ENCODE measurements at places on chromosomes 1 and 21.

DNA sequence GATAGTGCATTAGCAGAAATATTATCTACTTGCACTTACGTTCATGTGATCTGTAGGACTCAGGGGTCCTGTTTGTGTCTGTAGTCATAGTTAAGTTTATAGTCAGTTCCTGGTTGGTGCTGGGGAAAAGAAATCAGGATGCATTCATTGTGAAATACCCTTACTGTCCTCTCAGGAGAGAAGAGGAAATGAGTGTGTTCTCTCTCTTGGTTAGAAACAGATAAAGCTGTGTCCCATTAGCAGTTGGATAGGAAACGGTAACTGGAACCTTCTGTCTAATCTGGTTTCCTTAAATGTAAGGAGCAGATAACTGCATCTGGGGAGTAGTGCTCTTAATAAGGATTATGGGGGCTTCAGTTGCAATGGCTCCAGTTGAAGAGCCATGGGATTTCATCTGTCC lies 8.9 kb downstream of the SDCCAG8 start:
- no peak for DNase-seq

DNA sequence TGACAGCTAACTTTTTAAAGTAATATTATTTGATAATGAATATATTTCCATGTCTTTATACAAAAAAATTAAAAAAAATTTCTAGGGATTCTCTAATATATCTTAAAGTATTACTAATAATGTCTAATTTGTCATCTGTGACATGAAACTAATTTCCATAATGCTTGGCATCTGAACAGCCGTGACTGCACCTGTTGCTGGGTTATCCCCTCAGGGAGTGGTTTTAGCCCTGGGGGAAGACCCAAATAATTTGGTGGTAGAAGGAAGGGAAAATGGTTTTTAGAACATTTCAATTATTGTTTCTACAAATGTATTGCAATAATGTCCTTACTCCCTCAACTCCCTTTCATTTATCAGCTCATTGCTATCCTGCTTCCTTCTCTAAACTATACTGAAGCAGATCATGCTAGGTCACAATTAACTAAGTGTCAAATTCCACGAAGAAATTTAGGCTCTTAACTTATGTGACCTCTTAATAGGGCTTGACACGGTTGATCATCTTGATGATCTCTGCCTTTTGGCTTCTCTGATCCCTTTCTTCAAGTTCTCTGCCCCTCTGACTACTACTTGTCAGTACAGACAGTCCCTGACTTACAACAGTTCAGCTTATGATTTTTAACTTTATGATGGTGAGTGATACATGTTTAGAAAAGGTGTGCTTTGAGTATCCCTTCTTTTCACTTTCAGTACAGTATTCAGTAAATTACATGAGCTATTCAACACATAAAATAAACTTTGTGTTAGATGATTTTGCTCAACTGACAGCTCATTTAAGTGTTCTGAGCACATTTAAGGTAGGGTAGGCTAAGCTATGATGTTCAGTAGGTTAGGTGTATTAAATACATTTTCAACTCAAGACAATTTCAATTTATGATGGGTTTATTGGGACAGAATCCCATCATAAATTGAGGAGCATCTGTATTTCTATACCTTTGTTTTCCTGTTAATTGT lies 26.4 kb upstream of the DPH5 start:
- DNase-seq = no peak

- DNase-seq = no peak
These were observed 328.2 kb downstream of the RWDD3 start for GRCh38 chr1:95562230-95562629.

DNA sequence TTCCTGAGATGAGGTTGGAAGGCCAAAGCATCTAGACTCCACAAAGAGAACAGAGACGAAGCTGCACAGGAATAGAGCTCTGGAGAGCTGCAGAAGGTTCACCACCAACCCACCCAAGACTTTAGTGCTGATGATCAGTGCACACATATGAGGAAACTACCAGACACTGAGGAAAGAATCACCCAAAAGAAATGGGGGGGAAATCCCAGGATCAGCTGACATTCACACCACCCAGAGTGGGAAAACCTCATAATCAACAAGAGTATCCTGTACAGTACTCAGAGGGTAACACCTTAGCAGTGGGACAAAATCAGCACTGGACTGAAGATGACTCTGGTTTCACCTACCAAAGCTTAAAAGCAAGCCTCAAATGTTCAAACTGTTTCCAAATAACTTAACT lies 36.4 kb downstream of the DENND1B start:
- DNase-seq = peak; percentile 11

- DNase-seq = no peak
These were observed 52.1 kb upstream of the COL6A1 start for GRCh38 chr21:45929449-45929848.

GRCh38 chr1:65235867-65236805 lies 73.2 kb upstream of the DNAJC6 start:
- DNase-seq = peak; percentile 78

GRCh38 chr1:210607361-210607760 lies 278.7 kb downstream of the HHAT start:
- no peak for DNase-seq

DNA sequence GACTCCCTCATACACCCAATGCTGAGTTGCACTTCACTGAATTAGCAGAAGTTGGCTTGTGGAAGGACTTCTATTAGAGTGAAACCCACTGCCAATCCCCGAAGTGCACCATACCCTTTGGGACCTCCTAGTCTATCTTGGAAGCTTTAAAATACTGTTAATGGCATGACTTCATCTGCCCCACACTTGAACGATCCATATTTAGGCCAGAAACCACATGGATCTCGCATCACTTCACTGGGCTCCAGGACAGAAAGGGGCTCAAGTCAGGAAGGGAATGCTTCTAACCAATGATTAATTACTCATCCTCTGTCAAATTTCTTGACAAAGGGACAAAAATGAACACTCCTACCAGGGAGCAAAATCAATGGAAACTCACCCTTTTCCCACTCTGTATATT lies 69.1 kb downstream of the BCAR3 start:
- DNase-seq = no peak

DNA sequence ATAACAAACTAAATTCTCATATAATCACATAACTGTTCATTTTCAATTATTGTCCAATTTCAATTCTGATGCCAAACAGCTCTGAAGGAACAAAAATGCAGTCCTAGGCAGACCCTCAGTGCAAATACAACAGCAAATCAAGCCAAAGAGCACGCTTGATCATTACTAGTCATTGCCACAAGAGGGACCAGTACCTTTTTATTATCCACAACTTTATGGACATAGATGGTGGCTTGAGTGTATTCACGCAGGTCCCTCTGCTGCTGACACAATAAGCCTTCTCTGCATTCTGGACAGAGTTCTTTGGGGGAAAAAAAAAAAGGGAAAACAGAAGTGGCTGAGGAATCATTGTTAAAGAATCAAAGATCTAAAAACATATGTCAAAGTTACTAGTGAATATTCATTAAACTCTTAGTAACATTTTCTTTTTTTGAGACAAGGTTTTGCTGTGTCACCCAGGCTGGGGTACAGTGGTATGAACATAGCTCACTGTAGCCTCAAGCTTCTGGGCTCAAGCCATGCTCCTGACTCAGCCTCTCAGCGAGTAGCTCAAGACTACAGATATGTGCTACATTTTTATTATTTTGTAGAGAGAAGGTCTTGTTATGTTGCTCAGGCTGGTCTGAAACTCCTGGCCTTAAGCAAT lies 34.3 kb upstream of the RAP1GAP start:
- peak; percentile 50 for DNase-seq

GRCh38 chr1:20992322-20993056 lies 184.2 kb downstream of the EIF4G3 start:
- no peak for DNase-seq

DNA sequence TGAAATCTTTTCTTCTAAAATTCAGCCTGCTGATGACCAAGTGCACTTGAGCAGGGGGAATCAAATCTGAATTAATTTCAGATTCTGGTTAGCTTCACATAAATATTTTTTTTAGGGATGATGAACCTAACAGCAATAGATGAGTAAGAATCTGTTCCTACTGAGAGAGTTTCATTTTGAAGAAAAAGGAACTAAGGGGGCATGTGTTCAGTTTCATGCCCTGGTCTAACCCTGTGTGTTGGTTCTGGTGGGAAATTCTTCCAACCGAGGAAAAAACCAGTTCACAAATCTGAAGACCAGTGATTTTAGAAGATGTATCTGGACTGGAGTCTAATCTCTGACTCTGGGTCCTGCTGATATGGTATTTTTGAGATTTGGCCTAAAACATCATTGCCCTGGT lies 13.7 kb downstream of the SELL start:
- no peak for DNase-seq

- no peak for DNase-seq
These were observed 250.2 kb upstream of the C1orf174 start for GRCh38 chr1:4150262-4150661.

DNA sequence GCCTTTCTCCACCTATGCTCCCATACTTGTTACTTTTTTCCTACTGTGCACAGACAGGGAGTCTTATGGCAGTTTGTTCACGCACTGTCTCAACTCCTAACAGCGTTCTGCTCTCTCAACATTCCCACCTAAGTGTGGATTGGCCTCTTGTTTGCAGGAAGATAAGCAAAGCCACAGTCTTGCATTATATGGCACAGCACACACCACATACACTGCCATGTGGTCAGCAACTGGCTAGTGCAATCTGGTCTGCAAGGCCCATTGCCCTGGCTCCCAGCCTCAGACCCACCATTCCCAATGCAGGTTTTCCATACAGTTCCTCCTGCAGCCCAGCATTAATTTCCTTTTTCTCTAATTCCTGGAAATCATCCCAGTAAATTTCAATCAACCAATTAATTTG lies 38.3 kb upstream of the LAMC2 start:
- no peak for DNase-seq

GRCh38 chr1:66506991-66507390 lies 27.0 kb upstream of the SGIP1 start:
- no peak for DNase-seq

GRCh38 chr1:8571200-8571984 lies 246.0 kb downstream of the RERE start:
- DNase-seq = no peak

DNA sequence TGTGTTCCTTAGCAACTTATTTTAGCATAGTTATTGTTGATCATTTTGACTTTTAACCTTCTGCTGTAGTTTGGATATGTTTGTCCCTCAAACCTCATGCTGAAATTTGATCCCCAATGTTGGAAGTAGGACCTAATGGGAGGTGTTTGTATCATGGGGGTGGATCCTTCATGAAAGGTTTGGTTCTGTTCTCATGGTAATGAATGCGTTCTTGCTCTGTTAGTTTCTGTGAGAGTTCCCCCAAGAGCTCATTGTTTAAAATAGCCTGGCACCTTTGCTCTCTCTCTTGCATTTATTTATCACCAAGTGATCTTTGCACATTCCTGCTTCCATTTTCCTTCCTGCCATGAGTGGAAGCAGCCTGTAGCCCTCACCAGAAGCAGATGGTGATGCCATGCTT lies 372.1 kb upstream of the VAMP3 start:
- DNase-seq = no peak

- no peak for DNase-seq
These were observed 617.0 kb upstream of the NR5A2 start for GRCh38 chr1:199410462-199410861.

- no peak for DNase-seq
These were observed 66.1 kb upstream of the PARP1 start for GRCh38 chr1:226474041-226474440.

- peak; percentile 70 for DNase-seq
These were observed 43.1 kb downstream of the FOXO6 start for GRCh38 chr1:41404308-41404761.

GRCh38 chr1:85957760-85958159 lies 198.8 kb downstream of the COL24A1 start:
- no peak for DNase-seq

GRCh38 chr1:151867765-151868411 lies 14.4 kb upstream of the THEM5 start:
- DNase-seq = no peak

- DNase-seq = no peak
These were observed 674.4 kb downstream of the KIF26B start for GRCh38 chr1:245829194-245829593.

DNA sequence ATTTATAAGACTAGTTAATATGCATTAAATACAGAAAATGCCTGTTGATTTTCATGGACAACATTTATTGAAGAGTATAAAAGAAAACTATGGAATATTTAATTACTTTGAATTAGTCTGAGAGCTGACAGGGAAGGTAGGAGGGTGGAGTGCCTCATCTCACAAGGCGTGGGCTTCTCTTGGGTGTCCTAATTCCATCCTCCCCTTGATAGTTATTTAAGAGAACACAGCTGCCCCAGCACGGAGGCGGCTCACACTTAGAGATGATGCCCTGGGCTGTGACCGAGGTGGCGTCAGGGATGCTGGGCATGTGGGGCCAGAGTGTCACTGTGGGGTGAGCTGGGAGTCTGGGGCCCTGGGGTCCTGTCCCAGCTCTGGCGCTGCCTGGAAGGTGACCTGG lies 493.0 kb downstream of the PTPRU start:
- no peak for DNase-seq

- no peak for DNase-seq
These were observed 8.2 kb upstream of the MAPKAPK2 start for GRCh38 chr1:206676499-206676898.

DNA sequence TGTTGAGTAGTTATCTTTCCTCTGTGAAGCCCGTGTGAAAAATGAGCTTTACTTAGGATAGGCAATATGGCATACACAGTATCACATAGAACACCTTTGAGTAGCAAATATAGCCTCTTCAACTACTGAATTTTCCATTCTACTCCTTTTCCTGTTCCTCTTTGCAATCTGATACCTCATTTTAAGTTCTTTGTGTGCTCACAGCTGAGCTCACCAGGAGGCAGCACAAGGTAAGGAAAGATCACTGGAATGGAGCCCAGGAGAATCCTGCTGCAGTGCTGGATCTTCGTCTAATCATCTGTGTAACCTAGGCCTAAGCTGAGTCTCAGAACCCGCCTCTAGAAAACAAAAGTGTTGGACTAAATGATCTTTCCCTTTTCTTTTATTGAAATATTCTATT lies 171.0 kb downstream of the LRRC40 start:
- DNase-seq = no peak
